ENCODE measurements at places on chromosomes 3 and 15. TPM values are rescaled to one million over a fixed set of nuclear protein-coding genes. Genes with fewer than 3 reads are reported as not detected.

DOCK3 gene
- 7.2 TPM for total RNA-seq

ARGFX gene
- total RNA-seq = not detected

GLDN gene
- not detected for total RNA-seq

HIGD2B gene
- total RNA-seq = 0.22 TPM

RMDN3 gene
- total RNA-seq = 28.0 TPM

COLQ gene
- total RNA-seq = 2.0 TPM

CPA3 gene
- not detected for total RNA-seq

STAC gene
- total RNA-seq = not detected

GOLGA8R gene
- total RNA-seq = 2.7 TPM

- H3K36me3 ChIP-seq = no peaks in the 10 kb centered on the region
- H3K4me3 ChIP-seq = no peak overlapping the region
- H3K27ac ChIP-seq = no peak overlapping the region
- H3K27me3 ChIP-seq = no peaks in the 10 kb centered on the region
Measured at GRCh38 chr3:61793521-61793920, 232.2 kb downstream of the PTPRG start.

- no peaks in the 10 kb centered on the region for H3K4me1 ChIP-seq
- H3K36me3 ChIP-seq = no peaks in the 10 kb centered on the region
- DNase-seq = no peak
- no peak overlapping the region for H3K27ac ChIP-seq
Measured at GRCh38 chr3:138450704-138451424, 16.4 kb downstream of the ESYT3 start.

DNA sequence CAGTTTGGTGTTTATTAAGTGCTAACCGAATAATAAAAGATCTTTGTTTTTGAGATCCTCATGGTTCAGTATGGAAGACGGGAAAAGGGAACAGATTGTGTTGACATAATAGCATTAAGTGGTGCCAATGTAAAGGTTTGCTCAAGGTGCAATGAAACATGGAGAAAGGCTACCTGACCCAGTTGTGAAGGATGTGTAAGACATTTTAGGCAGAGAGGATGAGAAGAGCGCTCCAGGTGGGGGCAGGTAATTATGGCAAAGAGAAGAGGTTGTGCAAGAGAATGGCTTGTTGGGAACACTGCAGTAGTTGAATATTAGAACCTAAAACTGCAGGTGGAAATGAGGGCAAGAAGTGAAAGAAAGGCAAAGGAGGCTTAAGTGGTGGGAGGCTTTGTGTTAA is 140.8 kb downstream of the DIPK2A start:
- H3K36me3 ChIP-seq = no peaks in the 10 kb centered on the region
- no peak for DNase-seq
- no peak overlapping the region for H3K27ac ChIP-seq
- H3K27me3 ChIP-seq = peaks cover 23% of the 10 kb centered on the region
- no peak overlapping the region for H3K4me3 ChIP-seq

DNA sequence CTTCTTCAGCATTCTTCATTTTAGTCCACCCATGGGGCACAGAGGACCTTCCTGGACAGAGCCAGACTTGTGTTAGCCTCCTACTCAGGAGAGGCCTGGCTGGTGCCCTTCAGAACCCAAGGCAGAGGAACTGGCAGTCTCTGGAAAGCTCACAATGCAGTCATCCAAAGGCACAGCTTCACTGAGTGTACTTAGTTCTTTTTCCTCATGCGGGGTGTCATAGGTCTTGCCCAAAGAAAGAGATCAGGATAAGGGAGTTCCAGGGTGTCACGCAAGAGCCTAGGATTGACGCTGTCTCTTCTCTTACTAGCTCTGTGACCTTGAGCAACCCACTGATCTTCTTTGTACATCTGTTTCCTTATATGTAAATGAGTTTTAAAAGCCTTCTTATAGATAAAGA is 58.7 kb downstream of the CD200 start:
- H3K27me3 ChIP-seq = no peaks in the 10 kb centered on the region
- H3K36me3 ChIP-seq = peaks cover 5% of the 10 kb centered on the region
- H3K4me3 ChIP-seq = peak overlapping the region; percentile 46
- DNase-seq = no peak

DNA sequence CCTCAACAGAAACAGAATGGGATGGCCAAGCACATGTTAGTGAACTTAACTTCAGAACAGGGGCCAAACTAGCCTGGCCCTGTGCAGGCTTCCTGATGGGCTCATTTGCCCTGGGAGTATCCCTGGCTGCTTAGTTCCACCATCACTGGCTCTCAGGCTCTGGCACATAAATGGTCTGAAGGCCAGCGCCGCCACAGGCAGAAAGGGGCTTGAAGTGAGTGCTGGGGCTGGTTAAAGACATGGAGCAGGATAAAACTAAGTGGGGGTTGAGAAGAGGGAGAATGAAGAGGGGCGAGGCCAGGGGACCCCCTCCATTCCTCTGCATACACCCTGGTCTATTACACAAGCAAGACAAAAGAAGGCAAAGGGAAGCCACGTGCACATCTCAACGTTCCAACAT is 12.2 kb downstream of the SLCO2A1 start:
- H3K27me3 ChIP-seq = no peaks in the 10 kb centered on the region
- H3K4me3 ChIP-seq = no peak overlapping the region
- H3K4me1 ChIP-seq = no peaks in the 10 kb centered on the region
- DNase-seq = no peak
- H3K36me3 ChIP-seq = no peaks in the 10 kb centered on the region

GRCh38 chr15:101672298-101672697 is 20.1 kb upstream of the TM2D3 start:
- H3K4me1 ChIP-seq = peaks cover 6% of the 10 kb centered on the region
- no peak for DNase-seq
- H3K4me3 ChIP-seq = no peak overlapping the region
- H3K36me3 ChIP-seq = peaks cover 5% of the 10 kb centered on the region
- peak overlapping the region; percentile 2 for H3K27ac ChIP-seq
- H3K27me3 ChIP-seq = no peaks in the 10 kb centered on the region

DNA sequence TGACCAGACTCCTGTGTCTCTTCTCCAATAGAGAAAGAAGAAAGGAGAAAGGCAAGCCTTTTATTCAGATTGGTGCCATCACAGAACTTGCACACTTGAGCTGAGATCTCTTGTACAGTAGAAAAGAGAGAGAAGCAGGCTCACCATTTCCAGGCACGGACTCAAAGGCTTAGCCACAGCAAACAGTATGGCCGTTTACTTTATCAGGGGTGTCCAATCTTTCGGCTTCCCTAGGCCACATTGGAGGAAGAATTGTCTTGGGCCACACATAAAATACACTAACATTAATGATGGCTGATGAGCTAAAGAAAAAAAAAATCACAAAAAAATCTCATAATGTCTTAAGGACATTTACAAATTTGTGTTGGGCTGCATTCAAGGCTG is 5.0 kb downstream of the IFT80 start:
- peaks cover 2% of the 10 kb centered on the region for H3K36me3 ChIP-seq
- H3K27ac ChIP-seq = no peak overlapping the region
- DNase-seq = no peak
- no peaks in the 10 kb centered on the region for H3K27me3 ChIP-seq

GRCh38 chr3:46987743-46988401 is 8.4 kb downstream of the NBEAL2 start:
- DNase-seq = peak; percentile 83
- H3K27ac ChIP-seq = peak overlapping the region; percentile 95
- H3K4me3 ChIP-seq = peak overlapping the region; percentile 85
- H3K27me3 ChIP-seq = no peaks in the 10 kb centered on the region

DNA sequence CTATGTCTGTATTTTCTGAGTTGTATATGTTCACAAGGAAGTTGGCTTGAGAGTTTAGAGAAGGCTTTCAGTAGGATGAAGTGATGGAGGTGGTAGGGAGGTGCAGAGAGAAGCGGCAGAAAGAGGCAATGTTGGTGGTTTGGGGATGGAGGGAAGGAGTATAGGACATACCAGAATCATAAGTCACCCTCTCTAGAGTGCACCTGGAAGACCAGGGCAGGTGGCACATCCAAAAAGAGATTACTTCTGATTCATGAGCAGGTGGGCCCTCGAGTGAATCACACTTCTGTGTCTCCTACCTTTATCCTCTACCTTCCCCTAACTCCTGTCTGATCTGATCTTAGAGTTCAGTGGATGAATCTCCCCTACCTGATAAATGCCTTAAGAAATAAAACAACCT is 41.8 kb upstream of the MRPL3 start:
- H3K27me3 ChIP-seq = peaks cover 36% of the 10 kb centered on the region
- no peaks in the 10 kb centered on the region for H3K4me1 ChIP-seq
- no peak overlapping the region for H3K27ac ChIP-seq

DNA sequence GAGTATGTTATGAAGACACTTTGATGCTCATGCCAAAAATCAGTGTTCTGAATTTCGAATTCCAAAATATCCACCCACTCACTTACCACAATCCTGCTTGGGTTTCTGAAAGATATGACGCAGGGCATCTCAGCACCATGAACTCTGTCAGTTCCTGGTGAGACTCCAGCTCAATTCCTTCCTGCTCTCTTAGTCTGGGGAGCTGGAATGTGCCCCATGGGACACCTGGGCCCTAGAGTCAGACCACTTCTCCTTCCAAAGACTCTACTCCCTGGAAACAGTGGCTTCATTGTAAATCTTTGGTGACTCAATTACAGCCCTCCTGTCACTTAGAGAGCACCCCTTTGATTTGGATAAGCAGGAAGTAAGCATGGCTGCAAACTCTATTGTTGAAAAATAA is 50.5 kb downstream of the CD86 start:
- DNase-seq = no peak
- peaks cover 2% of the 10 kb centered on the region for H3K27me3 ChIP-seq
- no peak overlapping the region for H3K4me3 ChIP-seq

GRCh38 chr3:81764665-81765064 is 3.2 kb upstream of the GBE1 start:
- no peak overlapping the region for H3K4me3 ChIP-seq
- no peak overlapping the region for H3K27ac ChIP-seq
- H3K4me1 ChIP-seq = peaks cover 17% of the 10 kb centered on the region
- peaks cover 6% of the 10 kb centered on the region for H3K36me3 ChIP-seq
- no peaks in the 10 kb centered on the region for H3K27me3 ChIP-seq

GRCh38 chr3:150699068-150699639 is 4.6 kb downstream of the ERICH6 start:
- no peak overlapping the region for H3K27ac ChIP-seq
- no peak overlapping the region for H3K4me3 ChIP-seq
- H3K27me3 ChIP-seq = no peaks in the 10 kb centered on the region

- peak overlapping the region; percentile 99 for H3K4me3 ChIP-seq
- DNase-seq = no peak
- peak overlapping the region; percentile 99 for H3K27ac ChIP-seq
- peaks cover 47% of the 10 kb centered on the region for H3K4me1 ChIP-seq
- no peaks in the 10 kb centered on the region for H3K27me3 ChIP-seq
Measured at GRCh38 chr3:177193688-177194268, 3.5 kb downstream of the TBL1XR1 start.

DNA sequence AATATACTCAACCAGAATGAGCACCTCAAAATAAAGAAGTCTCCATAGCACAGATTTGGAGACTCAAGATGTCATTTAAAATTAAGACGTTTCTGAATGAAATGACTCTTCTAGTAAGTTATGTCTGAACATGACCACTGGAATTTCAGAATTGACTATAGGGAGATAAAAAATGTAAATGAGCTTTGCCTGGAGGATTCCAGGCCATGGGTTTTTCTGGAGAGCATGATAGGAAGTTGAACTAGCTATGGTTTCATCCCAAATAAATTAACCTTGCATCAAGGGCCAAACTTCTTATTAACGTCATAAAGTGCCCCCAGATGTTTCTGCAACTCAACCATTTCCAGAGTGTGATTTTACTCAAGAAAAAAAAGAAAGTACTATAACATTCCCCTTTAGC is 222.6 kb upstream of the NR2F2 start:
- no peaks in the 10 kb centered on the region for H3K4me1 ChIP-seq
- no peak overlapping the region for H3K27ac ChIP-seq
- DNase-seq = no peak
- no peaks in the 10 kb centered on the region for H3K27me3 ChIP-seq
- H3K4me3 ChIP-seq = no peak overlapping the region
- no peaks in the 10 kb centered on the region for H3K36me3 ChIP-seq

DNA sequence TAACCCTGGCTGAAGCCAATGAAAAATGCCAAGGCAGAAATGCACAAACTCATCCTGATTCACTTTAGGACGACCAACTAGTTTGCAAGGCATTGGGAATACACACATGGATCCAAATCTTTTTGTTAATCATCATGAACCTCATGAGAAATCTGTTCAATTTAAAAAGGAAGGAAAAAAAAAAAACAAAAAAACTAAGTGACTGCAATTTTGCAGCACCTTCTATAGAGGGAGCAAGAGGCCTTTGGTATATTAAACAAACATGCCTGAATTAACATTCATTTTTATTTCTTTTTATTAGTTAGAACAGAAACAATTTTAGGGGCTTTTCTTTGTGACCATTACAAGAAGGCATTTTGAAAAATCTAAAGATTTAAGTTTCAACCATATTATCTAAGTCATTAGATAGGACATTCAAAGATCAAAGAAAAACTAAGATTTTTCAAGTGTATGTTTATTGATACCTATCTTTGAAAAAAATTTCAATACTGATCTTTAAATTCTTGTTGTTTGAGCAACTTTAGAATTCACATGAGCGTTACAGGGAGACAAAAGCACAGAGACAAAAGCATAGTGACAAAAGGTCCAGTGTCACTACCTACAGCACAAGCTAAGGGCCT is 182.4 kb downstream of the CBLB start:
- peak overlapping the region; percentile 89 for H3K27ac ChIP-seq
- H3K27me3 ChIP-seq = no peaks in the 10 kb centered on the region
- no peak overlapping the region for H3K4me3 ChIP-seq
- peaks cover 25% of the 10 kb centered on the region for H3K4me1 ChIP-seq
- no peak for DNase-seq

Data from activated T-cell treated with anti-CD3 and anti-CD28 coated beads, Interleukin-2, amount 50 U/mL, for 72 hours (primary cell).